Activated CD4-positive, alpha-beta T cell treated with anti-CD3 and anti-CD28 coated beads, Interleukin-2, amount 10 ng/mL, durations not matched to agents 7 days and 5 days (primary cell): ENCODE measurements at places on chromosomes 11 and 22. TPM values are rescaled to one million over a fixed set of nuclear protein-coding genes. Genes with fewer than 3 reads are reported as not detected.

Gene NF2
- total RNA-seq: 56.7 TPM

Gene OR6T1
- total RNA-seq: not detected

Gene MS4A3
- not detected for total RNA-seq

Gene SMC1B
- total RNA-seq: 0.64 TPM

Gene GTSE1
- total RNA-seq: 103 TPM

Gene NDUFA6
- total RNA-seq: 85.9 TPM

Gene OR52I1
- total RNA-seq: not detected

Gene ART1
- total RNA-seq: not detected

Gene DEFB131B
- total RNA-seq: not detected

Gene OR8D4
- total RNA-seq: not detected

Gene HBG2
- not detected for total RNA-seq

Gene E2F8
- total RNA-seq: 59.7 TPM

Gene UBQLNL
- total RNA-seq: 0.45 TPM

Gene TEX54
- total RNA-seq: 0.48 TPM

Gene CTSD
- total RNA-seq: 154 TPM

GRCh38 chr11:74123008-74123448, 47.8 kb downstream of the C2CD3 start:
- no peaks in the 10 kb centered on the region for H3K27me3 ChIP-seq
- no peak for DNase-seq
- H3K4me1 ChIP-seq: no peaks in the 10 kb centered on the region
- H3K36me3 ChIP-seq: peaks cover 18% of the 10 kb centered on the region
- no peak overlapping the region for H3K4me3 ChIP-seq

GRCh38 chr11:6646918-6647679, 8.5 kb downstream of the DCHS1 start:
- no peaks in the 10 kb centered on the region for H3K4me1 ChIP-seq
- DNase-seq: peak; percentile 38
- H3K27ac ChIP-seq: no peak overlapping the region
- no peak overlapping the region for H3K4me3 ChIP-seq

DNA sequence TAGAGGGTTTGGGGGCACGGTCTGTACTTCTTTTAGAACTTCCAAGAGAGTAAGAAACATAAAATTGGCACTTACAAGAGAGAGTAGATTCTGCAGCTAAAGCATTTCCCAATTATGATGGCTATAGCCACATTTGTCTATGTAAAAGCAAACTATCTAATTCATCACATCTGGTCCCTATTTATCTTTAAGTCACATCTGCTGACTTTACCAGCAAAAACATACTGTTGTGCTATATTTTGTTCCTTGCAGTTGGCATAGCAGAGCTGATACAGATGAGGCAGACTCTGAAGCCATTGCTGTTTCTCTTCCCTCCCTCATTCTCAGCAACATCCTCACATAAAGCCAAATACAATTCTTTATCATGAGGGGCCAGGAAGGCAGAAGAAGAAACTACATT, 1533.5 kb upstream of the RAG2 start:
- no peak for DNase-seq
- H3K4me3 ChIP-seq: no peak overlapping the region
- no peaks in the 10 kb centered on the region for H3K27me3 ChIP-seq

- no peak for DNase-seq
- no peaks in the 10 kb centered on the region for H3K36me3 ChIP-seq
- H3K27ac ChIP-seq: no peak overlapping the region
- H3K27me3 ChIP-seq: no peaks in the 10 kb centered on the region
Measured at GRCh38 chr11:84089072-84090057, 803.2 kb upstream of the CCDC90B start.

GRCh38 chr11:114340311-114341131, 44.3 kb downstream of the NNMT start:
- H3K27ac ChIP-seq: no peak overlapping the region
- peak; percentile 39 for DNase-seq
- no peaks in the 10 kb centered on the region for H3K36me3 ChIP-seq
- H3K27me3 ChIP-seq: peaks cover 14% of the 10 kb centered on the region
- H3K4me3 ChIP-seq: no peak overlapping the region

- peaks cover 63% of the 10 kb centered on the region for H3K4me1 ChIP-seq
- peak overlapping the region; percentile 54 for H3K27ac ChIP-seq
- H3K36me3 ChIP-seq: peaks cover 13% of the 10 kb centered on the region
- peaks cover 3% of the 10 kb centered on the region for H3K27me3 ChIP-seq
Measured at GRCh38 chr11:6667733-6668374, 12.2 kb upstream of the DCHS1 start.

- no peaks in the 10 kb centered on the region for H3K27me3 ChIP-seq
- H3K27ac ChIP-seq: no peak overlapping the region
- H3K4me3 ChIP-seq: no peak overlapping the region
- no peak for DNase-seq
- H3K4me1 ChIP-seq: no peaks in the 10 kb centered on the region
- no peaks in the 10 kb centered on the region for H3K36me3 ChIP-seq
Measured at GRCh38 chr11:106679581-106679980, 338.7 kb downstream of the GUCY1A2 start.

GRCh38 chr11:58949184-58949583, 9.9 kb downstream of the GLYATL1 start:
- peaks cover 8% of the 10 kb centered on the region for H3K27me3 ChIP-seq
- H3K4me3 ChIP-seq: no peak overlapping the region
- no peak overlapping the region for H3K27ac ChIP-seq
- H3K4me1 ChIP-seq: no peaks in the 10 kb centered on the region
- H3K36me3 ChIP-seq: no peaks in the 10 kb centered on the region

- peaks cover 73% of the 10 kb centered on the region for H3K27me3 ChIP-seq
- DNase-seq: no peak
- no peaks in the 10 kb centered on the region for H3K36me3 ChIP-seq
- H3K4me1 ChIP-seq: no peaks in the 10 kb centered on the region
- H3K4me3 ChIP-seq: no peak overlapping the region
Measured at GRCh38 chr22:28658448-28658847, 21.2 kb downstream of the TTC28 start.
